ENCODE measurements at places on chromosomes 6 and 20. TPM values are rescaled to one million over a fixed set of nuclear protein-coding genes. Genes with fewer than 3 reads are reported as not detected.

The GPR63 gene
- 2.8 TPM for total RNA-seq

The SPATA2 gene
- total RNA-seq, result 5.6 TPM

The SOX4 gene
- 24.2 TPM for total RNA-seq

The WFDC10B gene
- total RNA-seq, result not detected

The SLC26A8 gene
- not detected for total RNA-seq

The PRPH2 gene
- not detected for total RNA-seq

The CHRNA4 gene
- not detected for total RNA-seq

The NRSN1 gene
- total RNA-seq, result not detected

The KIF25 gene
- not detected for total RNA-seq

The PLG gene
- total RNA-seq, result not detected

The PAX1 gene
- not detected for total RNA-seq

The MYCT1 gene
- not detected for total RNA-seq

The GJA10 gene
- total RNA-seq, result not detected

The GRIK2 gene
- not detected for total RNA-seq

The OVOL2 gene
- total RNA-seq, result 8.9 TPM

The NOL7 gene
- 83.9 TPM for total RNA-seq

The SPEF1 gene
- total RNA-seq, result 0.17 TPM

The PAK5 gene
- not detected for total RNA-seq

The TCP11 gene
- not detected for total RNA-seq

The SLC22A2 gene
- total RNA-seq, result not detected

The HTR1B gene
- 1.6 TPM for total RNA-seq

The HLA-DQB2 gene
- total RNA-seq, result not detected

The CRISP3 gene
- not detected for total RNA-seq

The MOG gene
- not detected for total RNA-seq

The RSPH9 gene
- total RNA-seq, result 0.07 TPM

The CLPSL1 gene
- total RNA-seq, result not detected

The SEMG1 gene
- not detected for total RNA-seq

The VNN1 gene
- total RNA-seq, result 0.54 TPM

The C6orf120 gene
- total RNA-seq, result 17.0 TPM

The SERINC3 gene
- 69.2 TPM for total RNA-seq

The HSPA1L gene
- total RNA-seq, result 0.46 TPM

The KCNK16 gene
- total RNA-seq, result not detected

The SEC23B gene
- total RNA-seq, result 72.9 TPM

The MYL9 gene
- total RNA-seq, result 5.3 TPM

The PRSS16 gene
- total RNA-seq, result 3.8 TPM

The FOXP4 gene
- 8.8 TPM for total RNA-seq

Data from foreskin keratinocyte (primary cell).